Stimulated activated CD8-positive, alpha-beta memory T cell treated with anti-CD3 and anti-CD28 coated beads, Interleukin-7, amount 100 ng/mL, for 48 hours (primary cell): ENCODE measurements at places on chromosomes 7 and 10.

DNA sequence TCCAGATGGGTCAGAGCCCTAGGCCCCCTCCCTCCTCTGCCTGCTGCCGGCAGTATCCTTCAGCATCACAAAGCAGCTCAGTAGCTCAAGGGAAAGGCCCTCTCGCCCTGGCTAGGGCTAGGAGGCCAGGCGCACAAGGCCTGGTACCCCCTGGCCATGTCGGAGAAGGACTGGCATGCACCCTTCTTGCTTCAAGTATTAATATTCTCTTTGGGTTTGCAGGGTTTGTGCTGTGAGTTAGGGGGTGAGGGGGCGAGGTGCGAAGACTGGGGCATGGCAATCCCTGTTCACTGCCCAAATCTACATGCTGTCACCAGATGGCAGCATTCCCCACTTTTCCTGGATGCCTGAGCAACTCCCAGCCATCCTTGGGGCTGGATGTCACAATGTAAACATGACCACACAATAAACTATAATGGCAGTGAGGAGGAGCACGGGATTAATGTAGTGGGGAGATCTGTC is 105.2 kb downstream of the NEURL1 start:
- no peak for DNase-seq

DNA sequence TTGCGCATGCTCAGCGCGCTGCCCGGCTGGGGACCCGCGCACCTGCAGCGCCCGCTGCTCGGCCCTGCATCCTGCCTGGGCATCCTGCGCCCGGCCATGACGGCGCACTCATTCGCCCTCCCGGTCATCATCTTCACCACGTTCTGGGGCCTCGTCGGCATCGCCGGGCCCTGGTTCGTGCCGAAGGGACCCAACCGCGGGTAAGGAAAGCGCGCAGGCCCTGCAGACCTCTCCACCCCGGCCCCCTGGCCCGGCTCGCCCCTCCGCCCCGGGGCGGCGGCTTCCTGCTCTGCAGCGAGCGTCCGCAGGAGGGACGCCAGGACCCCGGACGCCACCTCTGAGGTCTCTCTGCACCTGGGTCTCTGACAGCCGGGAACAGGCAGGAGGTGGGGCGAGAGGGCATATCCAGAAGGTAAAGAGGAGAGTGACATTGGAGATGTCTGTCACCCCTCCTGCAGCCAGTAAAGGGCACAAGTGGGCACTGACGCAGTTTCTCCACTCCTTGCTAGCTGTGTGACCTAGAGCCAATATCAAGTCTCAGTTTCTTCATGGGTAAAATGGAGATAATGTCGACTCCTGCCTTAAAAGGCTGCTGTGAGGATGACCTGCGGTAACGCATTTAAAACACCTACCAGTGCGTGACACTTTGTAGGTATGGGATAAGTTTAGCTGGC is 338 bp downstream of the ATP6V0E2 start:
- DNase-seq, result no peak

GRCh38 chr7:87171282-87171934 is 19.2 kb downstream of the DMTF1 start:
- DNase-seq, result no peak

- no peak for DNase-seq
Measured at GRCh38 chr7:74527842-74528241, 74.1 kb downstream of the GTF2IRD1 start.

DNA sequence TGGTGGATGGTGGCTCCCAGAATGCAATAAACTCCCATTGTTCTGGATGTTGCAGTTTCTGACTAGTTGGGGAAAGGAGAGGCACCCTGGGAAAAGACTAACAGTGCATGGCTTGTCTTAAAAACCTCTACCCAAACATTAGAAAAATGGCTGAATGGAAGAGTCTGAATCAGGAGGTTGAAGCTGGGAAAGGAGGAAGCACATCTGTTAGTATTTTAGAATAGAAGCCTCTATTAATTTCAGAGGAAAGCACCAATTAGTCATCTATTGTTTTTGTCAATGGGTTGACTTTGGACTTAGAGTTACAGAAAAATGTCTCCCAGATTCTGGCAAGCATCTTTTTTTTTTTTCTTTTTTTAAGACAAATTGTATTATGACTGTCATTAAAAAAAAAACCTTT is 56.1 kb upstream of the ELMO1 start:
- DNase-seq, result no peak

DNA sequence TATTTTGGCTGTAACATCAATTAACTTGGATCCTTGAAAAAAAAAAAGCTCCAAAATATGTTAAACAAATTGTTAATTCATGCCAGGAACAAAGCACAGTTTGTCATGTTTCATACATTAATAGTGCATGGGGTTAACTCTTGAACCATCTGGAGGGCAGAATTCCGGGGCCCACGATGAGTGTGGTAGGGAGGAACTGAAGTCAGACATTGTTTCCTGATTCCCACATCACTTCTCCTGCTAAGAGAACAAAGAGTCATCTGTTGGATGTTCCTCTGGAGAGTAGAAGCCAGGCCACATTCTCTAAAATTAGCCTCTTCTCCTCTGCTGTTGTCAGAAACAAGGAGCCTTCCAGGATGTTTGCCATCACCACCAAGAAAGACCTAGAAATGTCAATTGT is 54.6 kb downstream of the TMEM178B start:
- DNase-seq, result no peak

DNA sequence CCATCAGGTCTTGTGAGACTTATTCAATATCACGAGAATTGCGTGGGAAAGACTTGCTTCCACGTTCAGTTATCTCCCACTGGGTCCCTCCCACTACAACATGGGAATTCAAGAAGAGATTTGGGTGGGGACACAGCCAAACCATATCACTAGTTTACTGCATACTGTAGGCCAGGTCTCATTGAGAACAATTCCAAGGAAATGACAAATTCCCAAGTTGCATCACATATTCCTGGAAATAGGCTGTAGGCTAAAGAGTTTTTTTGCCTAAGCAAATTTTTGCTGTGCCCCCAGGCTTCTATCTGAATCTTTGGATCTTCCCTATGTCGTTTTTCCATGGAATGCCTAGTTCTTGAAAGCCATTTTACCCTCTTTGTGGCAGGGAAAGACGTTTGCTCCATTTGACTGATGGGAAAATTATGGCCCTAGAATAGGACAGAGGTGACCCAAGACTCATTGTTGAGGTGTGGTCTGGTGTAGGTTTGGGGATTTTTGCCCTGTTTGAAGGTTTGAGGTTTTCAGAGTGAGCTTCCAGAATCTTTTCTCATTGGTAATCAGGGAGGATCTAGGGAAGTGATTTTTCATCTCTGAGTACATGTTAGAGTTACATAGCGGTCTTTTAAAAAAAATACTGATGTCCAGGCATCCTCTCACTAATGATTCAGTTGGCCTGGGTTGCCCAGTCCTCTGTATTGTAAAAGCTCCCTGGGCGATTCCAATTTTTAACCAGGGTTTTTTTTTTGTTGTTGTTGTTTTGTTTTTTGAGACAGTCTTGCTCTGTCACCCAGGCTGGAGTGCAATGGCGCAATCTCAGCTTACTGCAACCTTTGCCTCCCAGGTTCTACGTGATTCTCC is 44.4 kb downstream of the TACR2 start:
- no peak for DNase-seq

DNA sequence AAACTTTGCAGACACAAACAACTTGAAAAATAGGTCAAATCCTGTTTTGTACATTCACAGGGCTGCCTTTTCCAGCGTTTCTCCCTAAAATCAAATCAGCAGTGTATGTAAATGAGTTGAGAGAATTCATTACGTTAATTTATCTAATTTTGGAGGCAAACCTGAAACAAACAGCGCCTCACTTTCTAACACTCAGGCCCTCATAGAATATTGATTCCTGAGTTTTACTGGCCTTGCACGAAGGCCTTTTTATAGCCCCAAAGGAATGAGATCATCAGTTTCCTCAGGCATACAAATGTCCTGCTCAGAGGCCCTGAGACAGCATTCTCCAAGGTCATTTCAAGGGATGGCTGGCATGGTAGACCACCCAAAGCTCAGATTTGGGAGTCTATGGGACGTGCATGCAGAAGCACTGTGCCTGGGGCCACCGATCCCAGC is 131.7 kb upstream of the CHST15 start:
- no peak for DNase-seq

DNA sequence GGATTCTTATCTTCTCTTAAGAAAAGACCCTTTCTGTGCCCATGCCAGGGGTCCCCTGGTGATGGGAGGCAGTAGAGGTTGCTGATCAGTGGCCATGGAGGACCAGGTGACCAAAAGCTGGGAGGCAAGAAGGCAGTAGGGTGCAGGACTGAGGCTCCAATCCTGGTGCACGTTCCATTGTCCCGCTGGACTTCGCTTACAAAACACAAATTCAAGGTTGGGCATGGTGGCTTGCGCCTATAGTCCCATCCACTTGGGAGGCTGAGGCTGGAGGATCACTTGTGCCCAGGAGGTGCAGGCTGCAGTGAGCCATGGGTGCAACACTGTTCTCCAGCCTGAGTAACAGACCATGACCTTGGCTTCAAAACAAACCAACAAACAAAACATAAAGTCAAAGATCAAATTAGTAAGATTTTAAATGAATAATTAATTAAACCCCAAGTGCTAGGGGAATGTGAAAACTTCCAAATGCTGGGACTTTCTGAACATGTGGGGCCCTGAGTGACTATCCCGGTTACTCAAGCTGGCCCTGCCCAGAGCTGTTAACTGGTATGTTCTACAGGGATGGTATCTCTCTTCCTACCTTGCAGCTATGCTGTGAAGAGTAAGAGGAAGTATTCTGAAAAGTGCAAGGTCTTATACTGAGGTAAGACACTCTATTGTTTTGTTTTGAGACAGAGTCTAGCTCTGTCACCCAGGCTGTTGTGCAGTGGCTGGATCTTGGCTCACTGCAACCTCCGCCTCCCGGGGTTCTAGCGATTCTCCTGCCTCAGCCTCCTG is 97.6 kb downstream of the LYZL2 start:
- DNase-seq, result no peak

- no peak for DNase-seq
Measured at GRCh38 chr7:88091988-88092675, 127.7 kb downstream of the SRI start.

GRCh38 chr7:148699024-148699781 is 500 bp downstream of the CUL1 start:
- DNase-seq, result peak; percentile 41

DNA sequence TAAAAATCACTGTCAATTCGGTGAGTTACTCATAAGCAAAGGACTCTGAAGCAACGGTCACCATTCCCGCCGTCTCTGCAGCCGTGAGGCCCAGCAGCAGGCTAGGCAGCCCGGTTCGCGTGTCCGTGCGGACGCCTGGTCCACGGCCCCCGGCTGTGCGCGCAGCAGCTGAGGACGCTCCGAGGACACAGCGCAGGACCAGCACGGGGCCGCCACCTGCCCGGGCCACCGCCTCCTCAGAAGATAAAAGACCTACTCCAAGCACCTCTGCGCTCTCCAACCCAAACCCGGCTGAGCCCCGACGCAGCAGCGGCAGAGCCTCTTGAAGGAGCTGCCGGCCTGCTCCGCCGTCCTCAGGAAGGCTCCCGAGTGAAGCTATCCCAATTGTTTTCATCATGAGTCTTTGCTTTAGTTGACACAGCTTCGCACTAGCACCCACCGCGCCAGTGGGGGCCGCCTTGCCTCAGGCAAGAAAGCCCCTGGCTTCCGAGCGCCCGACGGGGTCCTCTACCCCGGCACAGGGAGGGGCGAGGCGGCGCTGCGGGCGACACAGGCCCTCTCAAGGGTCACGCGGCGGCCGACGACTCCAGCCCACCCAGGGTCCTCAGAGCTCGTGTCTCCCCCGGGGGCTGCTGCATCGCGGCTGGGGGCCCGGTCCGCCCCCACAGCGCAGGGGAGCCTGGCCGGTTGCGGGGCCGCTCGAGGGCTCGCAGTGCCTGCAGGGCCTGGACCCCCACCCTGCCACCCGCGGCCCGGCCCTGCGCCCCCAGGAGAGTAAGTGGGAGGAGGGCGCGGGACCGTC is 16.9 kb upstream of the GPR146 start:
- no peak for DNase-seq
